IMR-90 (cell line): ENCODE measurements at places on chromosomes 16 and 17. TPM values are rescaled to one million over a fixed set of nuclear protein-coding genes. Genes with fewer than 3 reads are reported as not detected.

Gene PIK3R6
- total RNA-seq = not detected in 2 replicates

Gene CYGB
- 1.3 and 1.7 TPM in 2 replicates for total RNA-seq

Gene ADAD2
- total RNA-seq = not detected in 2 replicates

Gene TPSB2
- not detected in 2 replicates for total RNA-seq

Gene PYY
- not detected in 2 replicates for total RNA-seq

Gene HYDIN
- total RNA-seq = under 0.01 and 0.18 TPM in 2 replicates

Gene CXCL16
- 0.28 and 0.36 TPM in 2 replicates for total RNA-seq

Gene MYL4
- total RNA-seq = 0.28 TPM in 1 of 2 replicates, not detected in the other

Gene PKD1
- 7.9 and 15.6 TPM in 2 replicates for total RNA-seq

Gene NPIPB2
- 1.4 and 2.2 TPM in 2 replicates for total RNA-seq

Gene TBC1D3I
- not detected in 2 replicates for total RNA-seq

Gene ANKRD40CL
- total RNA-seq = not detected in 2 replicates

Gene ERI2
- total RNA-seq = 10.2 and 15.0 TPM in 2 replicates

Gene IRX5
- total RNA-seq = not detected in 2 replicates

Gene KRTAP9-8
- not detected in 2 replicates for total RNA-seq

Gene ARMC7
- 1.7 and 1.8 TPM in 2 replicates for total RNA-seq

Gene PRAC1
- total RNA-seq = not detected in 2 replicates

Gene MPP3
- 5.0 and 5.7 TPM in 2 replicates for total RNA-seq

Gene HEATR9
- not detected in 2 replicates for total RNA-seq

Gene C17orf67
- 0.18 and 0.56 TPM in 2 replicates for total RNA-seq

Gene TP53TG3E
- total RNA-seq = not detected in 2 replicates

Gene VWA3A
- total RNA-seq = not detected in 2 replicates

Gene SLC5A10
- not detected in 2 replicates for total RNA-seq

Gene EME1
- 8.9 and 9.1 TPM in 2 replicates for total RNA-seq

Gene NKIRAS2
- total RNA-seq = 20.8 and 25.6 TPM in 2 replicates

Gene NRN1L
- total RNA-seq = not detected in 2 replicates

Gene LDHD
- under 0.01 TPM in 1 of 2 replicates, not detected in the other for total RNA-seq

Gene SLC6A4
- under 0.01 TPM in 1 of 2 replicates, not detected in the other for total RNA-seq

Gene QRICH2
- 3.9 and 4.8 TPM in 2 replicates for total RNA-seq

Gene CIAPIN1
- total RNA-seq = 42.2 and 47.7 TPM in 2 replicates

Gene TRPV2
- total RNA-seq = 27.2 and 30.8 TPM in 2 replicates

Gene ZG16B
- 0.28 and 0.54 TPM in 2 replicates for total RNA-seq

Gene MRM1
- 2.2 TPM in 2 replicates for total RNA-seq

Gene EXOSC6
- total RNA-seq = 7.0 and 11.1 TPM in 2 replicates

Gene PLK1
- total RNA-seq = 19.4 and 20.0 TPM in 2 replicates

Gene UQCRC2
- total RNA-seq = 234 and 284 TPM in 2 replicates

Gene DNAI2
- not detected in 2 replicates for total RNA-seq
